Anterior cingulate cortex (tissue), 58 donors: ENCODE measurements at places on chromosomes 6 and 20.

DNA sequence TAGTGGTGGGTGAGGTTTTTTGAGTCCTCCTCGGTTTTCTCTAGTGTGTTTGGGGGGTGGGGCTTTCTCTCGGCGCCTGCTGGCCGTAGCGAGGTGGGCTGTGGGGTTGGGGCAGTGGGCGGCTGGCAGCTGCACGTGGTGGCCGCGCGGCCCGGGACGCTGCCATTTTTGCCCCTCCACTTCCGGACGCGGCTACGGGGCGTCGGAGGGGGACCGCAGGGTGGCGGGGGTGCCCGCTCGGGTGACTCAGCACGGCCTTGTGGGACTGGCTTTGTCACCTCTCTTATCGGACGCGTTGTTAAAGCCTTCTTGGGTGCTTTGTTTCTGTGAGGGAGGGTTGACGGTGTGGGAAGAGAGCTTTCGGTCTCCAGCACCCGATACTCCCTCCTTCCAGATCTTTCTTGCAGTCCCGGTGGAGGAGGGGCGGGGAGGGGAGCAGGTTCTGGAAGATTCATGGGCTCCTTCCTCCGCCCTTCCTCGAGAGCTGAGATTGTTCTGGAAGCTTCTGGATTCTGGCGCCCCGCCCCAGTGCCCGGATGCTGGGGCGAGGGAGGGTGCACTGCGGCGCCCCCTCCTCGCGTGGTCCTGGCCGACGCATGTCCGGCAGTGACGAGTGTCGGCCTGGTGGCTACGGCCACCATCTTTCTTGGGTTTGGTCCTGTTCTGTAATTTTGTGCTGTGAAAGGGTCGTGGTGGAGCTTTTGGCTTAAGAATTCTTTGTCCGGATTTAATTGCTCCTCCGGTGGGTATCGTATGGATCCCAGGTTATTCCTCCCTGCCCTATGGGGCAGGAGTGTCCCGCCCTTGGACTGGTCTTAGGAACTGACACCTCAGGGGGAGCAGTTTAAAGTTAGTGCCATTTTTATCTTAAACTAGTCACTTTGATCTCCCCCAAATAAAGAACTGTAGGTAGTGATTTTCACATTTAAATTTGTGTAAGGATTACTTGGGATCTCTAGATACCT lies 719 bp downstream of the HSP90AB1 start:
- DNase-seq = peak; percentile 68

- DNase-seq = no peak
Measured at GRCh38 chr6:16741112-16742016, 19.9 kb downstream of the ATXN1 start.

GRCh38 chr6:32047855-32048766 lies 9.9 kb downstream of the CYP21A2 start:
- peak; percentile 17 for DNase-seq

DNA sequence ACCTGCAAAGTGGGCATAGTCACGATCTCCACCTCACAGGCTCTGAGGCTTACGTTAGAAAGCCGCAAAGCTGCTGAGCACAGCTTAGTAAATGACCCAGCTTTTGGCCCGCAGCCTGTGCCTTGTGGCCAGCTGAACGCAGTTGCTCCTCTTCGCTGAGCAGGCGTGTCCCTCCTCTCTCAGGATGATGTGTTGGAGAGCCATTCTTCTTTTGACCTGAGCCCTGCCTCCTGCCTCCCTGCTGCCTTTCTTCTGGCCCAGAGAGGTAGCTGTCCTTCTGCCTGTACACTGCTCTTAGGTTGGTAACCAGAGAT lies 47.6 kb upstream of the MYL9 start:
- DNase-seq = no peak

DNA sequence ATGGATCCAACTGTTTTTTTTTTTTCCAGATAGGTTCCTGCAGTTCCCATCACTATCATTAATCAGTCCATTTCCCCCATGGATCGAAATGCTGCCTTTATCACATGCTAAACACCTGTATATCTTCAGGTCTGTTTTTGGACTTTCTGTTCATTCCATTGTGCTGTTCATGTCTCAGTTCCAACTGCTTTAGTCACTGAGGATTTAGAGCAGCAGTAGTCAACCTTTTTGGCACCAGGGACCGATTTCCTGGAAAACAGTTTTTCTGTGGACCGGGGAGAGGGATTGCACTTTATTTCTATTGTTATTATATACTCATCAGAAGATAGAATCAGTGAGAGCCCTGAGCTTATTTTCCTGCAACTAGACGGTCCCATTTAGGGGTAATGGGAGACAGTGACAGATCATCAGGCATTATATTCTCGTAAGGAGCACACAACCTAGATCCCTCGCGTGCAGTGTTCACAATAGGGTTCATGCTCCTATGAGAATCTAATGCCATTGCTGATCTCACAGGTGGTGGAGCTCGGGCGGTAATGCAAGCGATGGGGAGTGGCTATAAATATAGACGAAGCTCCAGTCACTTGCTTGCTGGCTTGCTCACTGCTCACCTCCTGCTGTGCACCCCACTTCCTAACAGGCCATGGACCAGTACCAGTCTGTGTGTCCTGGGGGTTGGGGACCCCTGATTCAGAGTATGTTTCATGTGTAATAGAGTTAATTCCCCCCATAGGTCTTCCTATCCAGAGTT lies 46.0 kb downstream of the CAP2 start:
- no peak for DNase-seq

DNA sequence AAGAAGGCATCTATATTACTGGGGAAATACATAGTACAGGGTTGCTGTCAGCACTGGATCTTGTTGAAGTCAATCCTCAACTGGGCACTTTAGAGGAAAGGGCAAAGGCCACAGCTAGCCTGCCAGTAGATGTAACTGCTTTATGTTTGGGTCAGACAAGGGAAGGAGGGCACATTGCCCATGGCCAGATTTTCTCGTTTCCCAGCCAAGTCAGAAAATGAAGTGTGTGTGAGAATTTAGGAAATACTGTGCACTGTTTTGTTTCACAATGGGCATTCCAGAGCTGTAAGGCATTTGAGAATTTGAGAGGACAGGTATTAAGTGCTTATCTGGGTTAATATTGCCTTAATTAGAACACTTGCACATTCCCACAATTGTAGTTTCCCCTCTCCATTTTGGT lies 183.9 kb upstream of the MCHR2 start:
- no peak for DNase-seq

DNA sequence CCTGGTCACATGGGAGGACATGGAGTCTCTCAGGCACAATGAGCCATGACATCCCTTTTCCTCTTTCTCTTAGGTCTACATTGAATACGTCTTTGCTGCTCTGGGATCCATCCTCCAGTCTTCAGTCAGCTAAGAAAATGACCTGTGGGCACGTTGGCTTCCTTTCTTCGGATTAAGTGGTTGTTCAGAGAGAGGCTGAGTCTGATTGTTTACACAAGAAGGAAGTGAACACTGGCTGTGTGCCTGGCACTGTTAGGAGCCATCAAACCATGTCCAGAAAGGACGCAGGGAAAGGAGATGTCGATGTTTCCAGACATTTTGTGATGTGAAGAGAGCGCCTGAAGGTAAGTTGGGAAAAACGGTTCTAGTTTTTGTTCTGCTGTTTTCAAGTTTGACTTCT lies 309.9 kb upstream of the CDYL start:
- no peak for DNase-seq

DNA sequence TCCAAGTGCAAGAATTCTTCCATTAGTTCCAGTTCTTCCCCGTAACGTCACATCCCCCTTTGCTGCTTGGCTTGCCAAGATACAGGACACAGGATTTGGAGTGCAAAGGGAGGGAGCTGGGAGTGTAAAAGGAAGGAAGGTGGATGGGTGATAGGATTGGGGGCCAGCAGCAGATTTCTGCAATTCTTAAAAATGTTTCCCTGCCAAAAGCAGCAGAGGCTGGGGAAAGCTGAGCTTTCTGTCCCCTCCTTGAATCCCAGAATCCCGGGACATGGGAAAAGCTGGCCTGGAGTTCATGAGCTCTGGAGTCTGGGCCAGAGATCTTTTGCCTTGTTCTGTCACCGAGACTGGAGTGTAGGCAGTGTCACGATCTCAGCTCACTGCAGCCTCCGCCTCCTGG lies 60.0 kb upstream of the EPB41L1 start:
- DNase-seq = no peak

DNA sequence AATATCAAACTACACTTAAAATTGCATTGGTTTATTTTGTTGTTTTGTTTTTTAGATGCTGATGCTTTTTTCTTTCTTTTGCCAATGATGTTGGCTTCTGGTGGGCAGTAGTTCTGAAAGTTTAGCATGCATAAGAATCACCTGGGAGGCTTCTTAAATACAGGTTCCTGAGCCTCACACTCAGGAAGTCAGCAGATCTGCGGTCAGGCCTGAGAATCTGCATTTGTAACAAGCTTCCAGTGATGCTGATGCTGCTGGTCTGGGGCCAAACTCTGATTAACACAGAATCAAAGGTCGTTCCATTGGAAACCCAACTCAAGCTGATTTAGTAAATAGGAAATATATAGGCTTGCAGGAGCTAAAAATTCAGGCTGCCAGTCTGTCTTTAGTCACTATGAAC lies 412.9 kb upstream of the SPTLC3 start:
- DNase-seq = no peak

- no peak for DNase-seq
Measured at GRCh38 chr6:11043378-11043960, 636 bp downstream of the ELOVL2 start.

DNA sequence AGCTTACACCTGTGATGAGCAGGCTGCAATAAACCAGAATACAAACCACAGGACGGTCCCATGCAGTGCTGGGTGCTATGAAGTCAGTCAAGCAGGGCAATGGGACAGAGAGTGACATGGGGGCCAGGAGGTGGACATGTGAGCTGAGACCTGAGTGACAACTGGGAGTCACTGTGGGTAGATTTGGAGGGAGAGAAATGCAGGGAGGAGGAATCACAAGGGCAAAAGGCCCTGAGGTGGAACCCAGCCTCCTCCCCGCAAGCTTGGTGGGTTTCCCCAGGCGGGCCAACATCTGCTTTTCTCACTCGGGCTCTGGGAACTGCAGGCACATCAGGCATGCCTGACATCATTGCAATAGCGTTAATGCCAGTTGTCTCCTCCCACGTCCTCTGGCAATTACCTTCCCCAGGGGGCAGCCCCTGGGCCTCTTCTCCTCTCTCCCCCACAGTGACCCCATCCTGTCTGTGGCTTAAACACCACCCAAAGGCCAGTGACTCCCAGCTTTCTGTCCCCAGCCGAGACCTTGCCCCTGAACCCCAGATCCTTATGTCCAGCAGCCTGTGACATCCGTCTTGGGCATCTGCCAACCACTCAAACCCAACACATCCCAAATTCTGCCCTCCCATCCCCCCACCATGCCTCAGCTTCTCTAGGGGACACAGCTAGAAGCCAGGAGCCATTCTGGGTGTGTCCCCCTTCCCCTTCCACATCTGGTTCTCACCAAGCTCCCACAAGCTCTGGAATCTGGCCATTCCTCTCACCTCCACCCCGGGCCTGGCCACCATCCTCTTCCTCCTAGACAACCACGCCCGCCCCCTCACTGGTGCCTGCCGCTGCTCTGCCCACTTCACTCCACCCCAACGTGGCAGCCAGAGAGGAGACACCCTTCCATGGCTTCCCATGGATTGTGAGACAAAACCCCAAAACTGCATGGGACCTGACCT lies 28.2 kb downstream of the PDRG1 start:
- DNase-seq = no peak

- DNase-seq = no peak
Measured at GRCh38 chr20:10940941-10941340, 267.1 kb upstream of the JAG1 start.

GRCh38 chr6:53437557-53438202 lies 88.9 kb upstream of the ELOVL5 start:
- DNase-seq = no peak

DNA sequence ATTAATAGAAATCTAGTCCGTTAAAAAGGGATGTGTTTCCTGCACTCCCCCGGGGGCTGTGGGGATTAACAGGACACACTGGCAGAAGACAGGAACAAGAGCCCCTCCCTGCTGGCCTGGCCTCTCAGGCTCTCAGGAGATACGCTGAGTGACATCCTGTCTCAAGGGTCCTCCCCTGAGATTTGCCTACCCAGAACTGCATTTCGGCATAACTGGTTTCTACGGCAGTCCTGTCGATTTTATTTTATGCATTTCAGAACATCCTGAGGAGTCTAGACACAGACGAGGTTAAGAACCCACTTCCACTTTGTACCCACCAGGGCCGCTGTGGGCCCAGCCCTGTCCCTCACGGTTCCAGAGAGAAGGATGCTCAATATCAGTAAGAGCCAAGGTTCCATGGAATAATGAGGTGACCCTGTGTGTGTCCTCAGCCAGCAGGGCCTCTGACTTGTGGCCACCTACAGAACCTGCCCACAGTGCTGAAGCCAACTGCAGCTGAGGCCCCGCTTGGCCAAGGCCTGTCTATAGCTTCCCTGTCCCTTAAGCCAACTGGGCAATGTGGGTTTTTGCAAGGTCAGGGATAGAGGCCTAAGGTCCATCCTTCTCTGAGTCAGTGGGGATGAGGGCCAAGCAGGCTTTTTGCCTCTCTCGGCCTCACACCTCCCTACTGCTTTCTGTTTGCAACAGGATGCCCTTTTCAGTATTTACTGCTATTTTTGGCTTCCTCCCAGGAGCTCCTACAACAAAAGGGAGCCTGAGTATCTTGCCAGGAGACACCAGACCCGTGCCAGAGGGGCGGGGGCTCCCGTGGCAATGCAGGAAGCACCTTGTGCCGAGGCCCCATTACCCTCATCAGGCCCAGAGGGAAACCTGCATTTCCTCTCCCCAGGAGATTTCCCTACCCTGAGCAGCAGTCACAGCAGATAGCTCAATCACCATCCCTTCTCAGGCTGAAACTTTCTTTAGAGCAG lies 14.7 kb downstream of the UQCC2 start:
- no peak for DNase-seq

- no peak for DNase-seq
Measured at GRCh38 chr6:39225946-39226437, 3.3 kb downstream of the KCNK5 start.

DNA sequence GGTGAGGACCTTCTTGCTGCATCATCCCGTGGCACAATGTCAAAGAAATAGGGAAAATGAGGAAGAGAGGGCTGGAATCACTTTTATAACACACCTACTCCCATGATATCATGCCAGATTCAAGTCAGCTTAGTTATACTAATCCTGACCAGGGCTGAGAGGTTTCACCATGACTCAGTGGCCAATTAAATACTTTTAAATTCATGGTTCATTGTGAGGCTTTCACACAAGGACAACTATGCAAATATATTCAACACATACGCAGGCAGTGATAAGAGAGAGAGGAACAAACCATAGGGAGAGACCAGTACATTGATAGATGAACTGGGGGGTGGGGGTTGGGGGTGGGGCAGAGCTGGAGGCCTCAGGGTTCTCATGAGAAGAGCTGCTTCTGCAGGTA lies 313.1 kb downstream of the LRFN2 start:
- DNase-seq = no peak

GRCh38 chr6:4318321-4318720 lies 182.9 kb upstream of the ECI2 start:
- DNase-seq = no peak

DNA sequence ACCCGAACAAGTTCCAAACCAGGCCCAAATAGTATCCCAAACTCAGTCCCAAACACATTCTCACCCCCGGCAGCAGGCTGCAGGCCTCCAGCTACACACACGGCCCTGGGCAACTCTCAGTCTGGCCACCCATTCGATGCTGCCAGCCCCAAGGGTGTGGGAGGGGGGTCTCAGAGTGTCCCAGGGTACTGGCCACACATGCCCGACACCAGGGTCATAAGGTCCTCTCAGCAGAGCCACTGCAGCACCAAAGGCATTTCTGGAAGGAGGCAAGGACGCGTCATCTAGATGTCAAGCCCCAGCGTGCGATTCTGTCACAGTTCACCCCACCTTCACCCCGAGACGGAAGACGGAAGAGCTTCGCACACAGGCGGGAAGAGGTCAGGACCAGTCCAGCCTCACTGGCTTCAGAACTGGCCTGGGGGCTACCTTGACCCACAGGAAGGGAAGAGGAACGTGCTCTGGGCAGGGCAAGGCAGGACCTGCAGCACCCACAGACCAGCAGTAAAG lies 9.5 kb downstream of the MYL9 start:
- no peak for DNase-seq

GRCh38 chr20:2946988-2947961 lies 74.0 kb downstream of the PTPRA start:
- peak; percentile 95 for DNase-seq
